Astrocyte of the hippocampus (primary cell): ENCODE measurements at places on chromosomes 1 and 21.

DNA sequence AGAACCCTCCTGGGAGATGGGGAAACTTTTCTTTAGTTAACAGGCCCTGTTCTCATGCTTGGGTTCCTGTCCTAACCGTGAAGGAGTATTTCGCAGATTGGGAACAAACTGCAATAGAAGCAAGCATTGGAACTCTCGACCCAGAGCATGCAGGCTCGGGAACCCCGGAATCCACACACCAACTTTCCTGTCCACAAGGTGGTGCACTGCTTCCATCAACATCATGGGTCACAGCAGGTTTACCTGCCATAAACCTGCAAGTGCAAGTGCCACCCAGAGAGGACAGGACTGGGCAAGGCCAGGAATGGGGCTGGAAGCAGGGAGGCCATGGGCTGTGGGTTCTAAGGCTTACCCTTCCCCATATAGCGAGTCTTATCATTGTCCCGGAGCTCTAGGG lies 6.9 kb downstream of the ENO1 start:
- no peak for DNase-seq

DNA sequence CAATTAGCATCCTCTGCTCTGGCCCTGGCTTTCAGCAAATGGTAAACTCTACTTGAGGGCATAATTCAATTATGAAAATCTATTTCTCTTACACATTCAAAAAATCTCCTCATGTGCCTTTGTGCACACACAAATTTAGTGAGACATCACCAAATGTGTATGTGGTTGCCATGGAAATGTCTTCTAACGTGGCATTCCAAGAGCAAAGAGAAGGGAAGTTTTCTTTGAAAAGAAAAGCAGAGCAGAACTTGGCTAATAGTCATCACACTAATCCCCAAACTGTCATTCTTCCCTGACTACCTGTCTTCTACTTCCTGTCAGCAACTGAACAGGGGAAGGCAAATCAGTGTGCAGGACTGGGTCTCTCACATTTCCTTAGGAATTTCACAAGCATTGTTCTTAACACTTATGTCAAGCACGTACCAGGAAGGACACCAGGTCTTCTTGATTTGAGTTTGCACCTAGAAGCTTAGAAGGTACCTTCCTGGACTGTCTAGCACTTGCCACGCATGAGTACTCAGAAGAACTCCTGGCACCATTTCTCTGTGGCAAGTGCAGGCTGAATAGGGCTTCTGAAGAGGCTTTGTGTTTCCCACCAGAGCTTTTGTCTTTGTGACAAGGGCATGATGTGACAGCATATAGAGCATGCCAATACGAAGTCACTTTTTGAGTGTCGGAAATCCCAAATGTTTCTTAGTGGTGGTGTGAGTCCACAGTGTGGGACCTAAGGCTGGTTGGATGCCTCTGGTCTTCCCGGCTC lies 32.3 kb downstream of the MAN1C1 start:
- DNase-seq: peak; percentile 39

DNA sequence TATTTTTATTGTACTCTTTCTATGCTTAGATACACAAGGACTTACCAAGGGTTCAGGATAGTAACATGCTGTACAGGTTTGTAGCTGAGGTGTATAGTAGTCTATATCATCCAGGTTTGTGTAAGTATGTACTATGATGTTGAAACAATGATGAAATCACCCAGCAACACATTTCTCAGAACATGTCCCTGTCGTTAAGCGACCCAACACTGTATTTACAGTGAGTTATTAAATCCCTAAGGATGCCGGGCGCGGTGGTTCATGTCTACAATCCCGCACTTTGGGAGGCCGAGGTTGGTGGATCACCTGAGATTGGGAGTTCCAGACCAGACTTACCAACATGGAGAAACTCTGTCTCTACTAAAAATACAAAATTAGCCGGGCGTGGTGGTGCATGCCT lies 21.6 kb upstream of the RCOR3 start:
- DNase-seq: no peak

DNA sequence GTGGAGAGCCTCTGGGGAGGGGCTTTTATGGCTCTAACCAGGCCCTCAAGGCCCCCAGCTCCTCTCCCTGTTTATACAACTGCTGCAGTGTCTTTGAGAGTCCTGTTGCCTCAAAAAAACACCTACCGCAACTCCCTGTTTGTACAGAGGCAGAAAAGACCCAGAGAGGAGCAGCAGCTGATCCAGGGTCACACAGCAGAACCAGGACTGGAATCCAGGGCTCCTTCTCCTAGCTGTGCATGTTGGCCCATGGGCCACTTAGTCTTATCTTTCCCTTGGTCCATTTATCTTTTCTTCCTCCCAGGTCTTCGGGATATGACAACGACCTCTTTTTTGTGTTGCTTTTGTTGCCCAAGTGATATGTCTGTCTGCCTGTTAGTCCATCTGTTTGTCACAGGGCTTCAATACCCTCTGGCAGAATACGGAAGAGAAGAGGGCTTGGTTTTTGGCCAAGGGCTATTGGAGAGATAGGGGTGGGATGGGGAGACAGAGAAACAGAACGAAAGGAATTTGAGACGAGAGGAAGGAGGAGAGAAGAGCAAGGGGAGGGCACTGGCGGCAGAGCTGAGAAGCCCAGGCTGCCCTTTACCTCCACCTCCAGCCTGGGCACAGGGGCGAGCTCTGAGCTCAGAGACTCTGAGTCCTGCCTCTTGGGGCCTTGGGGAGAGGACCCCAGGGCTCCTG lies 33.5 kb upstream of the WASF2 start:
- no peak for DNase-seq

- no peak for DNase-seq
These were observed 101.2 kb upstream of the F3 start for GRCh38 chr1:94642617-94643321.

GRCh38 chr1:170586321-170587252 lies 54.6 kb downstream of the GORAB start:
- DNase-seq: peak; percentile 82

DNA sequence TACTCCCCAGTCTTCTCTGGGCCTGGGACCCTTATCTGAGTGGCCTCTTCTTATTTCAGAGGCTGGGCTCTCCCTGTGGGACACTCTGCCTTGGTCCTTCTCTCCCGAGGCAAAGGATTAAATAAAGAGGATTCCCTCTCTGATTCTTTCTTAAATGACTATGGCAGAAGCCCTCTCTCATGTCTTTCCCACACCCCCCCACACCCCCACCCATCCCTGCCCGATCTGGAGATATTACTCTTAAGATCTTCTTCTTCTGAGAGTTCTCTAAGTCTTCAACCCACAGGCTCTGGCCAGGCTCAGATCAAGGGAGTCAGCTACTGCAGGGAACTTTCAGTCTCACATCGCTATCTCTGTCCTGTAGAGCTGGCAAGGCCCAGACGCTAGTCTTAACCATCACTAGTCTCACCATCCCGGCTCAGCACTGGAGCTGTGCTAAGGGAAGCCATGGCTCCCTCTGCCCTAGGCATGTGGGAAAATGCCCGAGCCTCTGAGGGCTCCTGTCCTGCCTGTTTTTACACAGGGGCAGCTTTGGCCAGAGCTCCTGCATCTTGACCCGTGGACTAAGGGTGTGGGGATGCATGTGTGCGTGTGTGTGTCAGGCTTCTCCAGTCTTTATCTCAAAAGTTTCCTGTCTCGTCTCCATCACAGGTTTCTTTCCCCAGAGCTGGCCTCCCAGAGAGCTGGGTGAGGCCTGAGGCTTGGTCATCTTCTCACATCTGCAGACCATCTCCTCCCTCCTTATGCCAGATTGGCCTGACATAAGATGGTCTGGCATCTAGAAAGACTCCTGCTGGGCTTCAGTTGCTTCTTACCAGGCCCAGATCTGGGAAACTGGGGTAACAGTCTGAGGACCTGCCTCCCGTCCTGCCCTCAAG lies 36.7 kb downstream of the LGR6 start:
- DNase-seq: no peak

DNA sequence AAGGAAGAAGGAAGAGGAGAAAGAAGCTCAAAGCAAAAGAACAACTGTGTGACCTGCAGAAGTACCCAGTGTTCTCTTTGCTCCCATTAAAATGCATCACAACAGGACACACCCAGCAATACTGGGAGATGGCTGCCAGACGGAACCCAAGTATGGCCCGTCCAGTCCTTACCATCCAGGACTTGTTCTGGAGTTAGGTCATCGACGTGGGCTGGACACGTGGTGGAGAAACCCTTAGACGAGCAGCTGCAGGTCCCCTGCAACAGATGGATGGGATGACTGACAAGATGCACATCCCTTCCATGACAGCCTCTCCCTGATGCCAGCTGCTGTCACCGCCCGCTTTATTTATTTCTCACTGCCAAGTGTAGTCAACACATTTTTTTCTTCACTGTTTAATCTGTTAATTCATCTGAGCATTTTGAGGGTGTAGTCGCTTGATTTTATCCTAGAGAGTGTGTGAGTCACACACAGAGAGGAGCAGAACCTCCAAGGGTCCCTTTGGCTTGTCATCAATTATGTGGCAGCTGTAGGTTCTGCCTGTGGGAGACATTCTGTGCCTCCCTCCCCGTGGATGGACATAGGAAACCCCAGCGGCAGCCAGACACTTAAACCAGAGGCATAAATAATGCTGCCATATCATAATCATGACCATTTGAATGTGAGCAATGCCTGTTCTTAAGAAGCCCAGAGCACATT lies 80.9 kb downstream of the ABCA4 start:
- no peak for DNase-seq

GRCh38 chr1:186834399-186834958 lies 5.7 kb downstream of the PLA2G4A start:
- DNase-seq: no peak

DNA sequence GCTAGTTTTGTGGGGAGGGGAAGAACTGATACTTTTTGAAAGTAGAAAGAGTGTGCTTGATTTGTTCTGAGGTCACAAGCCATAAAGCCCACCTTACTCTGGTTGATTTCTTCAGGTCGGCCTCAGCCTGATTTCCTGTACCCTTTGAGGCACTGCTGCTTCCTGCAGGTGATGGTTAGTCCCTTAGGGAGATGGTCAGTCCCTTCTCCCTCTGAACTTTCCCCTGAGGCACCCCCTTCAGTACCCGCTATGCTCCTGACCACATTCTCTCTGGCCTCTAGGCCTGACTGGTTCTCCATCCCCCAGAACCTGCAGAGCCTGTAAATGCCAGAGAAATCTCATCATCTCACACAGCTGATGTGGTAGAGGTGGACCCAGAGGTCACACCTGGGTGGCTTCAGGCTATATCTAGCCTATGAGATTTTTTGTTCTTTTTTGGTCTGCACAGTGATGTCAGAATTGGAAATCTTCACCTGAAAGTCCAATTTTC lies 15.0 kb upstream of the ID3 start:
- DNase-seq: no peak

GRCh38 chr1:183087001-183087400 lies 63.8 kb downstream of the LAMC1 start:
- DNase-seq: no peak

- DNase-seq: no peak
These were observed 62.2 kb upstream of the ATP1B1 start for GRCh38 chr1:169044296-169044695.

DNA sequence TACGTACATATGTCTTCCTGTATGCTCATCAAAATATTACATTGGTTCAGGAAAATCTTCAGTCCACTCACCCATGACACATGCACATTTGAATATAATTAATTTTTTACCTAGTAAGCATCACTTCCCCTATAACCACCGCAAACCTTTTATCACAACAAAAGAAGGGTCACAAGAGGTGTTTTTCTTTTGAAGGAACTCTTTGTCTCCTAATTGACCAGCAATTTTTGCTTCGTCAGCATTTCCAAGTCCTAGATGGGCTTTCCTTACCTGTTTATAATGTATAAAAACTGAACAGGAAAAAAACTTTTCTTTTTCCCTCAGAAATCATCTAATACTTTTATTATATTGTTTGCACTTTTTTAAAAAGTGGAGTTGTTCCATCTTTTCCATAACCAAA lies 631.3 kb downstream of the PLA2G4A start:
- no peak for DNase-seq

- peak; percentile 55 for DNase-seq
These were observed 22.3 kb upstream of the C1orf105 start for GRCh38 chr1:172398193-172398592.

DNA sequence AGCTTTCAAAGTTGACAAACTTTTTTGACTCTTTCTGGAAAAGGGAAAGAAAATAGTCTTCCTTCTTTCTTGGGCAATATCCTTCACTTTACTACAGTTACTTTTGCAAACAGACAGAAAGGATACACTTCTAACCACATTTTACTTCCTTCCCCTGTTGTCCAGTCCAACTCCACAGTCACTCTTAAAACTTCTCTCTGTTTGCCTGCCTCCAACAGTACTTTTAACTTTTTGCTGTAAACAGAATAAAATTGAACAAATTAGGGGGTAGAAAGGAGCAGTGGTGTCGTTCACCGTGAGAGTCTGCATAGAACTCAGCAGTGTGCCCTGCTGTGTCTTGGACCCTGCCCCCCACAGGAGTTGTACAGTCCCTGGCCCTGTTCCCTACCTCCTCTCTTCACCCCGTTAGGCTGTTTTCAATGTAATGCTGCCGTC lies 160.8 kb upstream of the SGIP1 start:
- no peak for DNase-seq
